ENCODE measurements at places on chromosomes 16 and 17. TPM values are rescaled to one million over a fixed set of nuclear protein-coding genes. Genes with fewer than 3 reads are reported as not detected.

Gene GRB7
- 2.4 TPM for total RNA-seq

Gene GNAO1
- 32.2 TPM for total RNA-seq

Gene PNMT
- 5.1 TPM for total RNA-seq

Gene CLDN7
- total RNA-seq = 1.2 TPM

Gene WNT9B
- total RNA-seq = not detected

DNA sequence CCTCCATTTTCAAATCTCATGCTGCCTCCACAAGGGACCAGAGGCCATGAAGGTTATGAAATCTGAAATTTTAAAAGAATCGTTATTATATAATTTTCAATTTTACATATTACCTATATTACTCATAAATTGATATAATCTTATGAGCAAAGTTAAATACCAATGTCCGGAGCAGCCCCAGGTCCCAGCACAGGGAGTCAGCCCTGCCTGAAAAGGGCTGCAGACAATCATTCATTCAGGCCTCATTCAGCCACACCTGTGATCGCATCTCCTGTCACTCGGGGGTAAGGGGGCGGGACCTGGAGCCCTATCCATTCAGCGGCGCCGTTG, 172.5 kb downstream of the AHSP start:
- peak; percentile 90 for DNase-seq

DNA sequence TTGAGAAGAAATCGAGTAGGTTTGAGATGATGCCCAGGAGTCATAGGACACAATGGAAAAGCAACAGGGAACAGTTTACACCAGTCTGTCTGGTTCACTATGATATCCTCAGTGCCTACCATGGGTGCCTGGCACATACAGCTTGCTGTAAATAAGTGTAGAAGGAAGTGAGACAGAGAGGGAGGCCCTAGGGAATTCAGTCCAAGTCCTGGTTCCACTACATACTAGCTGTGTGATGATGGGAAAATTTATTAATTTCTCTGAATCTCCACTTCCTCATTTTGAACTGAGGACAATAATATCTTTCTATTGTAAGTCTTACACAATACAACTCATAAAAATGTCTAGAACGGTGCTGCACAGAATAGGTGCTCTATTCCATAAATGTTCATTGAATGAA, 53.3 kb upstream of the LYRM9 start:
- no peak for DNase-seq

DNA sequence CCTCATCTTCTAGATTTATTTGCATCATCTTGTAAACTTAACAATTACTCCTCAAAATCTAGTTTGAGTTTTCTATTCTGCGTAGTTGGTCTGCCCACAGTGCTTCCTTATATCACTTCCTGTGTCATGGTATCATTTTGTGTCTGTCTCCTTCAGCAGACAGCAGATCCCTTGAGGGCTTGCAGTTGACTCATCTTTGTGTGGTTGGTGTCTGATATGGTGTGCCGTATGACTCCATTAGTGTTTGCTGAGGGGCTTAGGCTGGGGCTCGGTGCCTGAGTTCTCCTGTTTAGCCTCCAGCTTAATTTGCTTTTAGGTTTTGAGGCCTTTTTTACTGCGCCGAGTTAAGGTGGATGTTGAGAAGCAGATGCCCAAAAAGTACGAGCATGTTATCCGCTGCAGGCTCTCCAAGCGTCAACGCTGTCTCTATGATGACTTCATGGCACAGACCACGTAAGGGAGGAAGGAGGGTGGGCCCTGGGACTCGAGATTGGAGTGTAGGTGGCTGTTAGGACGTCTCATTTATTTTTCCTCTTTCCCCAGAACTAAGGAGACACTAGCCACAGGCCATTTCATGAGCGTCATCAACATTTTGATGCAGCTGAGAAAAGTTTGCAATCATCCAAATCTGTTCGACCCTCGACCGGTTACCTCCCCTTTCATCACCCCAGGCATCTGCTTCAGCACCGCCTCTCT, 16.9 kb downstream of the SRCAP start:
- no peak for DNase-seq

GRCh38 chr17:31400481-31400950, 9.0 kb downstream of the RAB11FIP4 start:
- DNase-seq = no peak

Gene STXBP4
- 4.7 TPM for total RNA-seq

GRCh38 chr16:30820952-30821421, 34.0 kb upstream of the ZNF629 start:
- no peak for DNase-seq

Gene SYT17
- total RNA-seq = 0.54 TPM

Gene CMTM1
- 0.92 TPM for total RNA-seq

Gene NFATC2IP
- total RNA-seq = 16.4 TPM

GRCh38 chr17:42112552-42113176, at the start of gene DHX58:
TSS of gene DHX58 (minus strand) at chr17:42112714. CDS start at chr17:42111892, 822 bp downstream.
- DNase-seq = peak; percentile 83

GRCh38 chr17:81833160-81833920, at the start of gene MCRIP1:
TSS of gene MCRIP1 (minus strand) at chr17:81833291. CDS start at chr17:81824506, 8,785 bp downstream.
- DNase-seq = peak; percentile 99

Gene KRT13
- total RNA-seq = not detected

Gene SMPD3
- 0.38 TPM for total RNA-seq

Measured in Right ventricle myocardium inferior (tissue), 1 donor.